Smooth muscle cell of the pulmonary artery (primary cell): ENCODE measurements at places on chromosomes 5 and 9. TPM values are rescaled to one million over a fixed set of nuclear protein-coding genes. Genes with fewer than 3 reads are reported as not detected.

Gene C7
- 1.5 and 36.9 TPM in 2 replicates for total RNA-seq

Gene TMEM252
- total RNA-seq: not detected in 2 replicates

Gene PRSS3
- 12.1 and 14.8 TPM in 2 replicates for total RNA-seq

Gene LCN15
- not detected in 2 replicates for total RNA-seq

Gene PHF24
- 0.07 and 0.10 TPM in 2 replicates for total RNA-seq

Gene PCDH12
- 0.36 and 0.46 TPM in 2 replicates for total RNA-seq

Gene TERT
- total RNA-seq: not detected in 2 replicates
